Left forelimb (tissue), 1 donor: ENCODE measurements at places on chromosomes 2 and 18.

GRCh38 chr2:241719093-241719492 is 15.3 kb upstream of the D2HGDH start:
- no peak for DNase-seq

GRCh38 chr2:69231612-69232277 is 155.3 kb downstream of the GFPT1 start:
- no peak for DNase-seq

DNA sequence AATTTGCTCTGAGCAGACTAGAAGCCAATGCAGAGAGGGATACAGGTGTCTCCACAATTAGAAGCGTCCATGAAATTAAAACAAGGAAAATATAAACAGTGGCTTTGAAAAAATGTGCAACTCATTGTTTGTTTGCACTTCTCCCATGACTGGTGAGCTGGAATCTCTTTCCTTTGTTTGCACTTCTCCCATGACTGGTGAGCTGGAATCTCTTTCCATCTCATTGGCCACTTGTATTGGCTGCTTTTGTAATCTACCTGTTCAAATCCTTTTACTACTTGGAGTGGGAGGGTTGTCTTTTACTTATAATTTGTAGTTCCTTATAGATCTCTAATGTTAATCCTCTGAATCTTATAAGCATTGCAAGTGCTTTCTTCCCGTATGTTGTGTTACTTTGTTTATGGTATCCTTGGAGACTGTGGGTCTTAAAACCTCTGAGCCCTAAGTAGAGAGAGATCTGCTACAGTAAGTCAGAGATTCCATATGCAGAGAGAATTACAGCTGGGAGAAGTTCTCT is 94.1 kb downstream of the RTN4 start:
- no peak for DNase-seq

GRCh38 chr2:118565301-118565700 is 282.1 kb downstream of the EN1 start:
- DNase-seq: no peak

GRCh38 chr18:74742573-74743243 is 145.0 kb downstream of the ZNF407 start:
- no peak for DNase-seq

GRCh38 chr2:38192976-38193375 is 117.0 kb upstream of the CYP1B1 start:
- DNase-seq: no peak

DNA sequence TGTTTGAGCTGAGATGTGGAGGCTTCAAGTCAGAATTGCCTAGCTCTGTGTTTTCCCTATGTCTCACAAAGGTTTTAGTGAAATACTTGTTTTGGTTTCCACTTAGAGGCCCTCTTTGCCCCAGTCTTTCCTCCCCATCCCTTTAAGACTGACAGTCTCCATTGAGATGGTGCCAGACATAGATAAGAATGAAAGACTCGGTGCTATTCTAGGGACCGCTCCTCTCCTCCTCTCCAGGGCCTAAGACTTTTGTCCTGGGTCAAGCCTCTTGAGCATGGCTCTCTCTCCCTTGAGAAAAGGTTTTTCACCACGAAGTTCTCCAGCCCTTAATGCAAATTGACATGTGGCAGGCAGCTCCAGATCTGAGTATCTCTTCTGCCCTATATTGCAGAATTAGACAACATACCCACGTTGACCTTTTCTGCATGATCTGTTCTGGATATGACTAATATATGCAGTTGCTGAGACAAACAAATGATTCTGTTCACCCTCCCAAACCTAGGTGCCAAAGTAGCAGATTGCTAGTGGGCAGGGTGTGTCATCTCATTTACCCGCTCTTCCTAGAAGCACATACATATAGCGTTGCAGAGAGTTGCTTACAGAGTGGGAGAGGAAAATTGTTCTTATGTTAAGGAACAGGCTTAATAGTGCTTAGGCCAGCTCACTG is 47.5 kb upstream of the ACSL3 start:
- no peak for DNase-seq

- no peak for DNase-seq
Observed at GRCh38 chr2:155178921-155179320, 480.4 kb downstream of the KCNJ3 start.

- DNase-seq: peak; percentile 78
Observed at GRCh38 chr2:190180313-190181122, 118.0 kb upstream of the MSTN start.

DNA sequence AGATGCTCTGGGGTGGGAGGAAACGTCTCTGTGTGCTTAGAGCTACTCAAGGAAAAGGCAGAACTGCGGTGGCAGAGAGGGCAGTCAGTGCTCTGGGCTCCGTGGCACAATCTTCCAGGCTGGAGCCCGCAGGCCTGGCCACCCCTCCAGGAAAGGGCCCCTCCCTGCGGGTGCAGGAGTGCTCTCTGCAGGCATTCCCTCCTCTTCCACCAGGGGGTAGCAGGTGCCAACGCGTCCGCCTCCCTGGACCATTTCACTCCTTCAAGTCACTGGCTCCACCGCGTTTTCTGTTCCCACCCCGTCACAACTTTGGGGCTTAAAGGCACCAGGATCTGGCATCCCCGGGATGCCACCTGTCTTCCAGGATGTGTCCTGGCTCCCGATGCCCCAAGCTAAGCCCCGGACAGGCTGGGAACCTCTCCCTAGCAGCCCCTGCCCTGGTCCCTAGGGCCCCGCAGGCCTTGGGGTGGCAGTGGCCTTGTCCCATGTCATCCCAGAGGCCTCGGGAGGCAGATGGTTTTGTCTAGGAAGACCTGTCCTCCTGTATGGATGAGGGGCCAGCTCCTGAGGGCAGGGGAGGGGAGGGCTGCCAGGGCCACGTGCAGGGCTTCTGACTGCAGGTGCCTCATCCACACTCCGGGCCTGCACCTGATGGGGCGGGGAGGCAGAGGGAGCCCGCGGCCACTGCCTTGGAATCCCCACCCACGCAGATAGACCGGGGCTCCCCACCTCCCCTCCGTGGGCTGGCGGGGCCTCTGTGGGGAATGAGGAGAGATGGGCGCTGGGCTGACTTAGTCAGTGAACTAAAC is 26.4 kb downstream of the KCNIP3 start:
- no peak for DNase-seq

DNA sequence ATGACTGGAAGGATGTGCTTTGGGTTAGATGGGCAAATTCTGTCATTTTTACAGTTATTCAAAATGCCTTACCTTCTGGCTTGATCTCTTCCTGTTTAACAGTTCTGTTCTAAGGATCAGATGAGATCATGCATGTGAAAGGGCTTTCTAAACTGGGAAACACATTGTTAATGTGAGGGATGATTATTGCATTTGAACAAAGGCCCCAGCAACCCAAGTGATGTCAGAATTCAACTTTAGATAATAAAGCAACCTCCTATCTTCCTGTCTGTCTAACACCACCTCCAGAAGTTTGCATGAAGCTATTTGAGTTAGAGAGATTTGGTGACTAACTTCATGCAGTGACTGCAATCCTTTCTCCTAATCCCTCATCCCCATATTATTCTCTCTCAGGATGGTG is 77.8 kb upstream of the B3GNT2 start:
- no peak for DNase-seq

GRCh38 chr2:215434447-215435279 is 1.2 kb downstream of the FN1 start:
- DNase-seq: no peak

DNA sequence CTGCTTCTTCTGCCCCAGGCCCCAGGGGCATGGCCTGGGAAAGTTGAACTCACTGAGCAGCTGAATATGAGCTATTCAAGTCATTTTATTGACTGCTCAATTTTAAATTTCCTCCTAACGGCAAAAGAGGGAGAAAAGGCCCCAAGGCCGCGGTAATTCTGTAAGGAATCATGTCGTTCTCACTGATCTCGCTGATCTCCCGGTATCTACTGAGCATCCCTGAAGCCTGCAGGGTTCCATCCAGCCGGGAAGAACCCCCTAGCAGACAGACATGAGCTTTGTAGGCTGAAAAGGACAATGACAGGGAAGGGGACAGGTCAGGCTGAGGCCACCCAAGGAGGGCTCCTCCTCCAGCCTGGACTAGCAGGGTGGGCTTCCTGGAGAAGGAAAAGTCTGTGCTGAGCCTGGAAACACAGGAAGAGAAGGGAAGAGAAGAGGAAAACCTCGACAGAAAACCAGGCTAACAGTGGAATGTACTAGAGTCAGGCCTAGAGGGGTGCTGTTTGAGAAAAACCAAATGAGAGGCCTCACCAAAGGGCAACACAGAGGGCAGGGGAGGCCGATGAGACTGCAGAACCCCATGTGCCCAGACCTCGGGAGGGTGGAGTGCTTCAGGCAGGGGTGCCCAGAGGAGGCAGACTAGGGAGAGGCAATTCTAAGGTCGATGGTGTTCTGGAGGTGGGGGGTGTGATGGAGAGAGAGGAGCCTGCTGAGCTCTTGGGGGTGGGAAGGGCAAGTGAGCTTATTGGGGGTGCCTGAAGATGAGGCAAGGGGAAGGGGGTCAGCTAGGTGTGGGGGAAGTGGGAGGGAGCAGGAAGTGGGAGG is 2.9 kb upstream of the NPPC start:
- DNase-seq: no peak

GRCh38 chr2:231677632-231678104 is 30.7 kb upstream of the PTMA start:
- peak; percentile 87 for DNase-seq
